ENCODE measurements at places on chromosomes 16 and 17.

GRCh38 chr17:80443916-80444643 is 29.1 kb downstream of the ENDOV start:
- DNase-seq = no peak

DNA sequence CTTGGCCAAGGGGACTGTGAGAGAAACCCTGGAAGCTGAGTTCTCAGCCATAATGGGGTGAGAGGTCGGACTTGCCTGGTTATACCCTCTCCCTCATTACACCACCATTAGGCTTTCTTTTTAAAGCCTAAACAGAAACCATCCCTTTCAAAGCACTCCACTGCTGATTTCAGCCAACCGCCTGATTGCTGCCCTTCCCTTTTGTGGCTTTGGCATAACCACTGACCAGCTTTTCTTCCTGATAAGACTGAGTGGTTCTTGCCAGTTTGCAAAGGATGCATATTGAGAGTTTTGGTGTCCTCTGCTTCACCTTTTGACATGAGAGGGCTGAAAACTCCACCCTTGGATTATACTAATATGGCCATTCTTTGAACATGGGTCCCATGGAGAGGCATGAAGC is 308.2 kb upstream of the GOT2 start:
- no peak for DNase-seq

GRCh38 chr17:40695874-40696472 is 7.6 kb downstream of the KRT24 start:
- DNase-seq = no peak

- DNase-seq = no peak
Observed at GRCh38 chr17:39132192-39132610, 19.2 kb downstream of the PLXDC1 start.

Data from activated naive CD4-positive, alpha-beta T cell (primary cell).